GM20000 (cell line): ENCODE measurements at places on chromosomes 16 and 17.
A peak's percentile ranks its signal among the peaks of the same experiment; 100 is the strongest.

GRCh38 chr16:84198401-84198800 lies 7.4 kb downstream of the ADAD2 start:
- DNase-seq = no peak

GRCh38 chr16:64089697-64090096 lies 1032.2 kb downstream of the CDH11 start:
- no peak for DNase-seq

DNA sequence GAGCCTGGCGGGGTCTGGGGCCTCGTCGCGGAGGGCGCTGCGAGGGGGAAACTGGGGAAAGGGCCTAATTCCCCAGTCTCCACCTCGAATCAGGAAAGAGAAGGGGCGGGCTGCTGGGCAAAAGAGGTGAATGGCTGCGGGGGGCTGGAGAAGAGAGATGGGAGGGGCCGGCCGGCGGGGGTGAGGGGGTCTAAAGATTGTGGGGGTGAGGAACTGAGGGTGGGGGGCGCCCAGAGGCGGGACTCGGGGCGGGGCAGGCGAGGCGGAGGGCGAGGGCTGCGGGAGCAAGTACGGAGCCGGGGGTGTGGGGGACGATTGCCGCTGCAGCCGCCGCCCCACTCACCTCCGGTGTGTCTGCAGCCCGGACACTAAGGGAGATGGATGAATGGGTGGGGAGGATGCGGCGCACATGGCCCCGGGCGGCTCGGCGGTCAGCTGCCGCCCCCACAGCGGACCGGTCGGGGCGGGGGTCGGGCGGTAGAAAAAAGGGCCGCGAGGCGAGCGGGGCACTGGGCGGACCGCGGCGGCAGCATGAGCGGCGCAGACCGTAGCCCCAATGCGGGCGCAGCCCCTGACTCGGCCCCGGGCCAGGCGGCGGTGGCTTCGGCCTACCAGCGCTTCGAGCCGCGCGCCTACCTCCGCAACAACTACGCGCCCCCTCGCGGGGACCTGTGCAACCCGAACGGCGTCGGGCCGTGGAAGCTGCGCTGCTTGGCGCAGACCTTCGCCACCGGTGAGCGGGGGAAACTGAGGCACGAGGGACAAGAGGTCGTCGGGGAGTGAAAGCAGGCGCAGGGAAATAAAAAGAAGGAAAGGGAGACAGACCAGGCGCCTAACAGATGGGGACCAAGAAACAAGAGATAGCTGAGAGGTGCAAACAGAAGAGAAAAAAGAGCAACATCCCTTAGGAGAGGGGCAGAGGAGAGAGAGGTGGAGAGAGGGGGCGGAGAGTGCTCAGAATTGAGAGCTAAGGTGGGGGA lies at the start of gene PNMT:
Gene PNMT (plus strand): TSS at position 509 of the 980 bp plus-strand sequence. CDS start 23 bp downstream, at position 532.
- DNase-seq = peak; percentile 89

DNA sequence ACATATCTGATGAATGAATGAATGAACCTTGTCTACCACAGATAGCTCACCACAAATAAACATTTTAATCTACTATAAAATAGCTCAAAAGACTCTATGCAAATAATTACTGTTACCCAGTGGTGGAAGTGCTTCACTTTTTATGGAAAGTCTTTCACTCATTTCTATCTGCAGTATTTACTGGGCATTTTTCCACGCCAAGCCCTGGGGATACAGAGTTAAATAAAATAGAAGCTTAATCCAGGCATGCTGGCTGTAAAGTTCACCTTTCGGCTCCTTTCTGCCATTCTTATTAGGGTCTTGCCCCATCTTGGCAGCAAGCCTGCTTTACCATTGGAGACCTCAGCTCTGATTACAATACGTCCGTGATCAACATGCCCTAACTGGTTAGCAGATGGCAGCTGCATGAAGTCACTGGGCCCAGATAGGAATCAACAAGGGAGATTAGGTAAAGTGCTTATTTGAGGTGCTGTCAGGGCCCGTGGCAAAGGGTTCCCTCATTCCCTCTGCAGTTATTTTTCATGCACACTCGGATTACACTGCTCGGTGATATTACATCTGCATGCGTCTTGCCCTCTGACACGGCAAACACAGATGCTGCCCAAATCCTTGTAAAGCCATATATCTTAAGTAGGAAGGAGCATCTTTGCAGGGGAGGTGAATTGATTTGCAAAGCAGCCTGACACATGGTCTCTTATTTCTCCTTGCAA lies 648.9 kb downstream of the WWOX start:
- no peak for DNase-seq

DNA sequence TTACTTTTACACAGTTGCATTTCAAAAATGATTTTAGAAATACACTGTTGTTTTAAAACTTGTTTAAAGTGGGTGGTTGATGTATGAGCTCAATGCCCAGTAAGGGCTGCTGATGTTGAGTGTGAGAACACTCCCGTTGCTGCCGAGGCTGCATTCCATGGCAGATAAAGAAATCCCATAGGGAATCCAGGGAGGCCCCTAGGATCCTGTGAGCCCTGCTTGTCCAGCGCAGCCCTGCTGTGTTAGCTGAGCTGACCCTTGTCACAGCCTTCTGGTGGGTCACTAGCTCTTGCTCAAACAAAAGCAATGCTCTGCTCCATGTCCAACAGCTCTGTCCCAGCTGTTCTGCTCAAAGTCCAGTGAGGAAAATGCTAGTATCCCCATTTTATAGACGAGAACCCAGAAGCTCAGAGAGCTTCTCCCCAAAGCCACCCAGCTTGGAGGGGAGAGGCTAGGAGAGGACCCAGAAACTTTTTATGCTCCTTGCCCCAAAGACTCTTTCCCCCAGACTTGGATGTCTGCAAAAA lies 18.6 kb upstream of the COL1A1 start:
- peak; percentile 4 for DNase-seq

- DNase-seq = no peak
Measured at GRCh38 chr16:14131774-14132695, 60.9 kb downstream of the MRTFB start.

DNA sequence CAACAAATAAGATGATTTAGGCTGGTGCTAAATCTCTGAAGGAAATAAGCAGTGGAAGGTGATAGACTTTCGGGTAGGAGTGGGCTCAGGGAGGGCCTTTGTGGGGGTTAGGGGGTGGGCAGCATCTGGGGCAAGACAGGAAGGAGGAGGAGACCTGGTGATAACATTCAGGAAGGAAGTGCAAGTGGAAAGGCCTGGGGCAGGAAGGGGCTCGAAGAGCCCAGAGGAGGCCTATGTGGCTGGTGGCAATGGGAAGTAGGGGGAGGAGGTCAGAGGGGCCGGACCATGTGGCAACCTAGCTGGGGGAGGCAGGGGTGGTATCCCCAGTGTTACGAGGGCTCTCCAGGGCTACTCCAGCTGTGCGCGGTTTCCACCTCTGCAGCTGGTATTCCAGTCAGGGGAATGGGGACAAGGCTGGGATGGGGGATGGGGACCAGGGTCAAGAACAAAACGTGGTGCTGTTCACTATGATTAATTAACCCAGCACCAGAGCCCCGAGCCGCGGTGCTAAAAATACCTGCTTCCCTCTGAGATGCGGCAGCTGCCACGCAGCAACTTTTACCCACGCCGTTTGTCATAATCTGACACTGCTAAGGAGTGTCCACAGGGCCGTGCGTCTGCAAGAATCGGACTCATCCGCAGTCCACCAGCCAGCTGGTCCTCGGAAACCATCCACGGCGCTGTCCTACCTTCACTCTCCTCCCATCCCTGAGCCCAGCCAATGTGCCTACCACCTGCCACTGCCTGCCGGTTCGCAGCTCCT lies 5.2 kb upstream of the CCDC182 start:
- no peak for DNase-seq

DNA sequence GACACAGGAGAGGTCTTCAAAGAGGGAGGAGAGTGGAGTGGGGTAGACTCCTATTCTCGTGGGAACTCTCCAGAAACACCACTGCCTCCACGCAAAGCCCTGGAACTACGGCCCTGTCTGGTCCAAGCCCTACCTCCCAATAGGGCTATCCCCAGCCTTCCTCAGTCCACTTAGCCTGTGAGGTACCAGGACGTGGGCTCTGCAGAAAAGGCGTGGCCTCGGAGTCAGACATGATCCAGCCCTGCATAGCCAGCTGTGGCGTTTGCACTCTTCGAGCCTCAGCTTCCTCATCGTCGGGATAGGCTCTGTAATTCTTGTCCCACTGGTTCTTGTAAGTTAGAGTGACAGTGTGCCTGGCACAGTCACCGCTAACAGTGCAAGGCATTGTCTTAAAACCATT lies 13.8 kb downstream of the ENDOV start:
- DNase-seq = no peak

DNA sequence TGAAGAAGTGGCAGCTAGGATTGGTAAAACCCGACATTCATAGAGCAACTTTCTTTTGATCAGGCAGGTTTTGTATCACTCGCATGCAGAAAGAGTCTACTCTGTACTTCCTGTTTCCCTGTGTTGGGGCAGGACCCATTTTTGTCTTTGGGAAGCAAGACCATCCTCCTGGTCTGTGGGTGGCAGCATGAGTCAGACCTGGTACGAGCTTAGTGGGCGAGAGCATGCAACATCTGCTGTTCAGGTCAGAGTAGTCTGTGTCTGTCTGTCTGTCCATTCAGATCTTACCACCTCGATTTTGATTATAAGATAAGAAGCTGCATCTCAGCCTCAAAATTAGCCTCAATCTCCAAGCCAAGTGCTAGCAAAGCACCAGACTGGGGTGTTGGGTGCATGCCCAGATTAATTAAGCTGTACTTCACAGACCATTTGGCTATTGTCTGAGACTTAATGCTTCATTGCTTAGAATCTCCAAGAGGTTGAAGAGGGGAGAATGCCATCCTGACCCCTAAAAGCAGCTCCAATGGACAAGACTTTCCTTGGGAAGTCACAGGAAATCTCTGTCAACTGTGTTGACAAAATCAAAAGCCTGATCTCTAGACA lies 110.9 kb downstream of the XYLT1 start:
- DNase-seq = no peak

DNA sequence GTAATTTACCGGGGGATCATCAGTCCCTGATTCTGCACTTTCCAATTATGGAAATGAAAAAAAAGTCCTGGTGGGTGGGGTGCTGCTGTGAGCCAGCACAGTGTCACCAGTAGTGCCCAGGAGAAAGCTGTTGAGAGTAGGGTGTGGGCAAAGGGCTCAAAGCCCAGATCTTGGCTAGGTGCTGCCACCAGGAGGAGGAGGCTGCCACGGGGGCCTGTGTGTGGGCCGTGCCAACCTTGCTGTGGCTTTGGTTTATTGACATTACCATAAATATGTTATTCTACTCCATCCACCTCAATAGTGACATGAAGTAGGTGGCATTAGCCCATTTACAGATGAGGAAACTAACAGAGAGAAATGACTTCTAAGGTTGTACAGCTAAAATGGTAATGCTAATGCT lies 6.7 kb upstream of the PRPSAP2 start:
- no peak for DNase-seq

GRCh38 chr17:29914819-29915537 lies 15.1 kb downstream of the SSH2 start:
- DNase-seq = no peak

- no peak for DNase-seq
Measured at GRCh38 chr17:5820721-5821456, 236.6 kb upstream of the NLRP1 start.

DNA sequence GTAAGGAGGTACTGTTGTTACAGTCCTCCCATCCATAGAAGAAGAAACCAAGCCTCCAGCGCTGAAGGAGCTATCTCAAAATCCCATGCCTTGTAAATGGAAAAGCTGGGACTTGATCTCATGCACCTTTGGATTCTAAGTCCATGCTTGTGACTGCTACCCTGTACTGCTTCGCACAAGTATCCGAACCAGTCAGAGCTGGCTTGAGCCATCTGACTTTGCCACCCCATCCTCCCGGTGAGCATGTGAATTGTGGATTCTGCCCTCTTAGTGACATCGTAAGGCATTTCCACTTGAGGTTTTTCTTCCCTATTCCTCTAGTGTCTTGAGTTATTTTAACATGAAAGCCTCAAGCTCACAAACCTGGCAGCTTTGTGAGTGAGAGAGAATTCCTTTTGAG lies 15.3 kb downstream of the MYOCD start:
- DNase-seq = no peak

DNA sequence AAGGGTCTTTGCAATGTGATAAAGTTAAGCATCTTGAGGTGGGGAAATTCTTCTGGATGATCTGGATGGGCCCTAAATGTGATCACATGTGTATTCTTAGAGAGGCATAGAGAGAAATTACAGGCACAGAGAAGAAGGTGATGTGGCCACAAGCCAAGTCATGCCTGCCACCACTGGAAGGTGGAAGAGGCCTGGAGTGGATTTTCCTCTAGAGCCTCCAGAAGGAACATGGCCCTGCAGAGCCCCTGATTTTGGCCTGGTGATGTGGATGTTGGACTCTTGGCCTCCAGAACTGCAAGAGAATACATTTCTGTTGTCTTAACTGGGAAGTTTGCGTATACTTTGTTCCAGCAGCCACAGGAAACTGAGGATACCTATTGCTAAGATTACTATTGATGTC lies 156.9 kb upstream of the CACNG5 start:
- no peak for DNase-seq

DNA sequence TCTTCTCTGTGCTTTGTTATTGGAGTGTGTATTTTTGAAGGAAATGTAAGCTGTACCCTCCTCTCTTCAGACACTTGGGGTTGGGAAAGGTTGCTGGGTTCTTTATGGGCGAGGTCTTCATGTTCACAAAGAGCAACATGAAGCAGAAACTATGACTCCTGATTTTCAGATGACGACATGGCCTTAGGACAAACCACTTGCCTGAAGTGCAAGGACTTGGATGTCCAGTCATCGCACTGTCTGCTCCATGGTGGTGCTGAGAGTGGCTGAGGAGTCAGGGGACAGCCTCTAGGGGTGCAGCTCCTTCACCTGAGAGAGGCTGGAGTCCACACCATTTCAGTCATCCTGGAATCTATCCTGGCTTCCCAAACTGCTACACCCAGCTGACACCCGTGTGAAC lies 183.9 kb upstream of the CDH5 start:
- no peak for DNase-seq

- no peak for DNase-seq
Measured at GRCh38 chr17:72351884-72352346, 231.1 kb downstream of the SOX9 start.
